ENCODE measurements at places on chromosomes 2 and 18. TPM values are rescaled to one million over a fixed set of nuclear protein-coding genes. Genes with fewer than 3 reads are reported as not detected.

GRCh38 chr2:152465541-152465940 lies 130.6 kb downstream of the FMNL2 start:
- no peak for DNase-seq

GRCh38 chr2:172974762-172975161 lies 100.9 kb upstream of the MAP3K20 start:
- DNase-seq = no peak

DNA sequence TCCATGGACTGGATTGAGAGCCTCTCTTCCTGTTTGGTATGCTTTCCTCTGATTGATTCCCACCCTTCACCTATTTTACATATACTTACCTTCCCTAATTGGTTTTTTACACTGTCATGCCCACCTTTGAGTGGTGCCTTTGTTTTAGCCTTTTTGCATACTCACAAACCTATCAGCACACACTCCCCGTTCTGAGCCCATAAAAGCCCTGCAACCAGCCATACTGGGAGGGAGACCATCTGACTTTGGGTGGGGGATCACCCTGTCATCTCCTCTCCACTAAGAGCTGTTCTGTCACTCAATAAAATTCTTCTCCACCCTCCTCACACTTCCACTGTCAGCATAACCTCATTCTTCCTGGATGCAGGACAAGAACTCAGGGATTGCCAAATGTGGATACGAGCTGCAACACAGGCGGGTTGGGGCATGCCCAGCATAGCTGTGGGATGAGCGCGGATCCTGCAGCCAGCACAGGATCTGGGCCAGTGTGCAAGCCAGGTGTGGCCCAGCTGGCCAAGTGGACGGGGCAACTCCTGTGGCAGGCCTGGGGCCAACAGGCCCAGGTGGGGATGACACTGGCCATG lies 9.4 kb upstream of the MOB1A start:
- no peak for DNase-seq

KANSL1L gene
- total RNA-seq = 58.3 TPM

TEKT4 gene
- 0.14 TPM for total RNA-seq

GRCh38 chr2:14633061-14633460 lies 544 bp downstream of the LRATD1 start:
- no peak for DNase-seq

- no peak for DNase-seq
Observed at GRCh38 chr2:172861656-172862476, 126.2 kb downstream of the RAPGEF4 start.

- no peak for DNase-seq
Observed at GRCh38 chr2:105766300-105766866, 21.7 kb downstream of the NCK2 start.

- no peak for DNase-seq
Observed at GRCh38 chr18:32337821-32338220, 132.9 kb downstream of the GAREM1 start.

- DNase-seq = peak; percentile 29
Observed at GRCh38 chr2:111121028-111121827, 514 bp downstream of the BCL2L11 start.

DNA sequence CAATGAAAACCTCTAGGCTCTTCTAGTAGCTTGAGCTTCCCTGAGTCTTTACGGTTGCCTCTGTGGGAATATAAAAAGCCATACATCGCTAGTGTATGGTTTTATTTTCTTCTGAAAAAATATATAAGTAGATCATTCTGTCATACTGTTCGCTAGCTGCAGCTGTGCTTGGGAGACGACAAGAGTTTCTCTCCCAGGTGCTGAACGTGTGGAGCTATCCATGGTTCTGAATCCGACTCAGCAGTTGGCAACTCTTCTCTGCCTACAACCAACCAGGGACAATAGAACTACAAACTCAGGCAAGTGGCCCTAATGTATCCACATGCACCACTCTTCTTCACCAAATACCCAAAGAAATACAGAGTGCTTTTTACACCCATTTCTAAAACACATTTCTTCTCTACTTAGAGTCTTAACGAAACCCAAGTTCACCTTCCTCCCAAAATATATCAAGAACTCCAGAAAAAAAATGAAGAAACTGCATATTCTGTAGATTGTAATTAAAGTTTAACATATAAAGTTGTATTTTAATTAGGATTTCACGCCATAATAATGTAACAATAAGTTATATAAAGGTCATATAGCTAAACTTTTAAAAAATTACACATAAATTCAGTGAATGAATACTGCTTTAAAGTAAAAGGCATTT lies 2.2 kb upstream of the KCNH7 start:
- DNase-seq = peak; percentile 63

GRCh38 chr2:127174136-127174535 lies 46.0 kb downstream of the CYP27C1 start:
- DNase-seq = no peak

GRCh38 chr2:46769809-46770208 lies 145.8 kb downstream of the MCFD2 start:
- DNase-seq = no peak

SP5 gene
- total RNA-seq = 1.8 TPM

RAB6D gene
- total RNA-seq = 1.8 TPM

GRCh38 chr18:46411191-46411828 lies 245.7 kb downstream of the LOXHD1 start:
- no peak for DNase-seq

EVA1A gene
- total RNA-seq = 0.43 TPM

- no peak for DNase-seq
Observed at GRCh38 chr2:29855924-29856639, 65.3 kb downstream of the ALK start.

PPP1R1C gene
- 8.8 TPM for total RNA-seq

SS18 gene
- 64.9 TPM for total RNA-seq

- no peak for DNase-seq
Observed at GRCh38 chr2:109379507-109379906, 234.3 kb downstream of the SEPTIN10 start.

- no peak for DNase-seq
Observed at GRCh38 chr18:6004683-6005082, 109.4 kb upstream of the TMEM200C start.

- no peak for DNase-seq
Observed at GRCh38 chr18:55252901-55253300, 293.6 kb upstream of the CCDC68 start.

SLC5A7 gene
- 0.20 TPM for total RNA-seq

DNA sequence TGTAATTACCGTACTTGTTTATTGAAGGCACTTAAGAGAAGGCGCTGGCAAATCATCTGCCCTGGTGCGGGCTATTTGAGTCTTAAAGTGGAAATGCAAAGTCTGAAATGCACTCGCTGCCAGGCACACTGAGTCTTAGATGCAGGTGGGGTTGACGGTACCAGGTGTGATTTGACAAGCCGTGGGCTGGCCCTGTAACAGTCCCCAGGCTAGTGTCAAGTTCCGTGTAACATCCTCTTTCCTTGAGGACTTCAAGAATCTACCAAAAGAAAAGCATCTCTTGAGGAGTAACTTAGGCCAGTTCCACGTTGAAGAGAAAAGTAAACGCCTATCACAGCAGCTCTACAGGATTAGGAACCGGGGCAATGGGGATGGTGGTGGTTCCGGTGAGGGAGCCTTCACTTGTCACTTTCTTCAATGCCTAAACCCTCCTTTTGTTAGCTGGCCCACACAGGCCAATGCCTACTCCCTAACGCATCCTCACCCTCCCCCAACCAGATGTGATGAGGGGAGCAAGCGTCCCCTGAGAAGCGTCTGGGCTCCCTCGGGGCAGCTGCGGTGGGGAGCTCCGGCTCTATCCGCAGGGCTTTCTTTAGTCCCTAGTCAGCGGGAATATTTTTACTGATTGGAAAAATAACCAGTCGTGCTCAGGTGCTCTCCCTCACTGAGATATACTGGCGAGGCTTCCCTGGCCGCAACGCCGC lies 1.5 kb upstream of the UGP2 start:
- DNase-seq = no peak
